NCI-H2081 treated with DMSO at 0.1 percent for 48 hours (cell line): ENCODE measurements at places on chromosomes 6 and 20.

DNA sequence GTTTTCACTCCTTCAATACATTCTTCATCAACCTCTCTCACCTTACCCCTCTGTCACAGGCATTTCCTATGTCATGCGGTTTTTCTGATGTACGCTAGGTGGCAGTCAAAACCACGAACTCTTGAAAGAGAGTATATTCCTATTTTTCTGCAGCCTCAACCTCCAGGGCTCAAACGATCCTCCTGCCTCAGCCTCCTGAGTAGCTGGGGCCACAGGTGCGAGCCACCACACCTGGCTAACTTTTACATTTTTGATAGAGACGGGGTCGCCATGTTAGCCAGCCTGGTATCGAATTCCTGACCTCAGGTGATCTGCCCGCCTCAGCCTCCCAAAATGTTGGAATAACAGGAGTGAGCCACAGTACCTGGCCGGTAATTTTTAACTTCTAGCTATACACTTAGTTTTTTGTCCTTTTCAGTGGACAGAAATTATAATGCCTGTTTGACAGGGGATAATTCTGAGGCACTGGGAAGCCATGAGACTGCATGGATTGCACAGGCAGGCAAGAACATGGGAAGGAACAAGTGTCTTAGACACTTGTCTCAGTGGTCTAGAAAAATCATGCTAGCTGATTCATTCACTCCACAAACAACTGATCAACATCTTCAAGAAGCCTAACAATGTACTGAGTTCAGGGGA is 22.5 kb upstream of the HFE start:
- DNase-seq: peak; percentile 45

DNA sequence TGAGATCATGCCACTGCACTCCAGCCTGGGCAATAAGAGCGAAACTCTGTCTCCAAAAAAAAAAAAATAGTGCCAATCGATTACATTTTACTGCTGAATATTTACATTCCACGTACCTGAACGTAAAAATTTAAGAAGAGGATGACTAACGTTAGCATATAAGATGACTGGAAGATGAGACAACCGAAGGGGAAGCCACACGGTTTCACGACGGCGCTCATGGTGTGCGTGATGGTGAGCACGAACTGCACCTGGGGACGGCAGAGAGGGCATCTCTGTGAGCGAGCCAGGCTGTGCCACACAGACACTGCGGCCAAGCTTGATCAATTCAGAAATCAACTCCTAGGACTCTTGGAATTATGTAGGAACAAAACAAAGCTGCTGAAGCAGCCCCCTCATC is 54.5 kb downstream of the ELOVL2 start:
- DNase-seq: no peak

GRCh38 chr6:68911811-68912210 is 276.7 kb downstream of the ADGRB3 start:
- no peak for DNase-seq

- no peak for DNase-seq
These were observed 11.4 kb upstream of the MDFI start for GRCh38 chr6:41626917-41627316.

DNA sequence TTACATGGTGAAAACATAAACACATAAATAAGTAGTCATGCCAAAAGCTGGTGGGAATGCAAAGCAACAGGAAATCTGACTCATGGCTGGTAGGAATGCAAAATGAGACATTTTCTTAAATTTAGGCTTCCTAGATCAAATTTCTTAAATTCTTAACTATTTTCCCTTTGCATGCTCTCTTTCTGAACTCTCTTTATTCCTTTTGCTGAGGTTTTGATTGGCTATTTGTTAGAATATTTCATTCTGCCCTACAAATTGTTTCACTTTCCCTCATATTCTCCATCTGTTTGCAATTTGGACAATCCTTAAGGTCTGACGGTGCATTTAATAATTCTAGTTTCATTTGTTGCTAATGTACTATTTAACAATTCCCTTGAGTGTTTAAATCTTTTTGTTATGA is 437.5 kb upstream of the RGS17 start:
- no peak for DNase-seq

- no peak for DNase-seq
These were observed 521.4 kb upstream of the JAG1 start for GRCh38 chr20:11195169-11195568.

DNA sequence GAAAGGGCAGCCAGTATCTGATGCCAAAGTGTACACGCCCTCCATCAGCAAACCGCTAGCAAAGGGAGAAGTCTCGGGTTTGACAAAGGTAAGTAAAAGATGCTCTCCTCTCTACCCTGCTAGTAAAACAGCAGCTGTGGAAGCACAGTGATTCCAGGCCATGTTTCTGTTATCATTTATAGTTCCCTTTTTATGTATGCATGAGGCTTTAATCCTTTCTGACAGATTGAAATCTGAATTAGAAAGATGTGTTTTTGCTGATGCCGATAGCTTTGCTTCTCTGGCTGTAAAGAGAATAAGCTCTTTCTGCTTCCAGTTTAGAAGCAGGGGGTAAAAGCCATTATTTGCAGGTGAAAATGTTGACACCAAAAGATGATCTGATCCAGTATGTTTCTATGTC is 392.4 kb upstream of the SOX4 start:
- DNase-seq: no peak

DNA sequence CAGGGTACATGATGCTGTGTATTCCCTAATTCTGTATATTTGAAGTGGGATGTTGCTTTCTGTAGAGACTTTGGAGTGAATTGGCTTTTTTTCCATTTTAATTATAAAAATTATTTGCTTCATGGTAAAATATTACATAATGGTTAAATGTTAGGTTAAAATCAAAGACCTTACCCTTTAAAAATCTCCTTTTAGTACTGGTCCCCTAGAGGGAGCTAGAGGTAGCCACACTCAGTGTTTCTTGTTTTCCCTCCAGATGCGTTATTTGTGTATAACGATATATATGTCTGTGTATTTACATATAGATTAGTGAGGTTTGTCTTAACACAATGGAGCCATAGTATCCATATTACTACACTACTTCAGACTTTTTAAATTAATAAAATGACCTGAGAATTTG is 146.7 kb downstream of the PLCB4 start:
- no peak for DNase-seq

GRCh38 chr6:17179530-17180073 is 77.8 kb downstream of the STMND1 start:
- DNase-seq: no peak

- DNase-seq: no peak
These were observed 219.3 kb upstream of the THBS2 start for GRCh38 chr6:169472786-169473416.

- DNase-seq: no peak
These were observed 20.5 kb upstream of the AFDN start for GRCh38 chr6:167806061-167806700.

DNA sequence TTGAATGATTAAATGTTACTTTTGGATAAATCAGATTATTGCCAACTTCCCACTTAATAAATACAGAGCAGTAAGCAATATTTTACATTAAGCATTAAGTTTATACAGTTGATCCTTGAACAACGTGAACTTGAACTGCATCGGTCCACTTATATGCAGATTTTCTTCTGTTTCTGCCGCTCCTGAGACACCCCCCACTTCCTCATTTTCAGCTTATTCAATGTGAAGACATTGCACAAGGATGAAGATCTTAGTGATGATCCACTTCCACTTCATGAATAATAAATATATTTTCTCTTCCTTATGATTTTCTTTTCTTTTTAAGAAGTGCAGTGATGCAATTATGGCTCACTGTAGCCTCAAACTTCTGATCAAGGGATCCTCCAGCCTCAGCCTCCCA is 167.2 kb downstream of the LINC00237 start:
- no peak for DNase-seq

DNA sequence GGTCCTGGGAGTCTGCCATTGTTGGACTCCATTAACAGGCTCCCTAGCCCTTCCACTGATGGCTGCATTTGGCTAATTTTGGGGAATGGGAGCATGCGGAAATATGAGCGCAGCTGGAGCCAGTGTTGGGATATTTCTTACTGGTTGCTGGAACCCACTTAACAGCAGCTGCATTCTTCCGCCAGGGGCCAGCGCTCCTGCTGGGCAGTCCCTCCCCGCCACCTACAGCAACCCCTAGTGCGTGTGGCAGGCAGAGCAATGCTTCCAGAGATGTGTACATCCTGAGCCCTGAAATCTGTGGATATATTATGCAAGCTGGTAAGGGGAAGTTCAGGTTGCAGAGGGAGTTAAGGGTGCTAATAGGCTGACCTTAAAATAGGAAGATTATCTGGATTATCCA is 16.4 kb downstream of the CST8 start:
- DNase-seq: no peak

- DNase-seq: no peak
These were observed 207.0 kb downstream of the ADGB start for GRCh38 chr6:146805546-146806325.

GRCh38 chr20:23200413-23200812 is 114.3 kb upstream of the CD93 start:
- no peak for DNase-seq

GRCh38 chr6:34617231-34617630 is 61.1 kb upstream of the SPDEF start:
- DNase-seq: no peak

DNA sequence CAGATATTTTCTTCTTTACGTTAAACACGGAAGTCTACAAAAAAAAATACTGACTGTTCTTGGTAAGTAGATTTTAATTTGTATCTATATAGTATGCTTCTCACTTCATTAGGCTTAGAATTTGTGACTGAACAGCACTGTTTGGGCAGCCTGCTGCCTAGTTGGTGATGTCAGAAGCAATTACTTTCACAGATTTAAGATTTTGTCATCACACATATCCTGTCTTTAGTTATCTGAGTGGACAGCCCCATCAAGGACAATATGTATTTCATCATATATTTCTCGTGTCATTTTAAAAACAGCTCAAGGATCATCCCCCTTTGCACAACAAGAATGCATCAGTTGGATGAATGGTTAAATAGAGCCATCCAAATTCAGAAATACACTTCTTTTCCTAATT is 338.4 kb upstream of the CITED2 start:
- DNase-seq: no peak

- DNase-seq: no peak
These were observed 1117.9 kb upstream of the FLRT3 start for GRCh38 chr20:15455279-15455678.

- DNase-seq: no peak
These were observed 3.1 kb downstream of the NOX3 start for GRCh38 chr6:155452576-155452975.

DNA sequence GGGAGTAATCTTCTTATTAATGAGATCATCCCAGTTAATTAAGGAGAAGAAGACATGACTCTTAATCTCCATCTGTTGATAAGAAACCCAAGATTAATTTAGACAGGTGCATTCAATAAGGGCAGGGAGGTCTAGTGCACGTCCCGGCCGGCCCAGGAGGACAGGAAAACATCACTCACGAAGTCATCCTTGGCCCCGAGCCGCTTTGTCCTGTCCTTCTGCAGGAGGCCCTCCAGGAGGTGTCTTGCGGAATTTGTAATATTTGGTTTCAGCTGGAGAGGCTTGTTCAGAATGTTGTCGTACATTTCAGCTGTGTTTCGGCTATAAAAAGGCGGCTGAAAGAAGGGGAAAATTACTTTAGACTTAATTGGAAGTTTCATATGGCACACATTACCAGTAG is 118.4 kb upstream of the SLC2A12 start:
- DNase-seq: no peak
